ENCODE measurements at places on chromosomes 16 and 17. TPM values are rescaled to one million over a fixed set of nuclear protein-coding genes. Genes with fewer than 3 reads are reported as not detected.

GRCh38 chr16:27242868-27243590 lies 25.5 kb downstream of the NSMCE1 start:
- peaks cover 46% of the 10 kb centered on the region for H3K4me1 ChIP-seq
- peak overlapping the region; percentile 33 for H3K27ac ChIP-seq

DNA sequence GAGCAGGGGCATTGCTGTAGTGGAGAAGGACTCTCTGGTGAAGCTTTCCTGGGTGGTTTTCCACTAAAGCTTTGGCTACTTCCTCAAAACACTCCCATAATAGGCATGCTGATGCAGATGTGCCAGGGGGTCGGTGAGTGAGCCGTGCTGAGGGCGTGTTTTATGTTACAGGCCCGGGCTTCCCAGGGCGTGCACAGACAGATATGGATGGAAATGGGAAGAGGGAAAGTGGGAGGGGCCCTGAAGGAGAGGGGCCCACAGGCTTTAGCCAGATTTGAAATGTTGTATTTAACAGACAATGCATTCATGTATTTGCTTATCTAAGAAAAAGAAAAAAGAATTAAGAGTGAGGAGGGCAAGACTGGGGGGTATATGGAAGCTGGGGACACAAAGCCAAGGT lies 56.3 kb downstream of the IL21R start:
- no peak overlapping the region for H3K27ac ChIP-seq
- no peak for DNase-seq
- no peak overlapping the region for H3K4me3 ChIP-seq
- H3K36me3 ChIP-seq: peaks cover 20% of the 10 kb centered on the region
- H3K27me3 ChIP-seq: peaks cover 16% of the 10 kb centered on the region

TIMP2 gene
- 0.55 TPM for total RNA-seq

- no peak overlapping the region for H3K4me3 ChIP-seq
- H3K27me3 ChIP-seq: no peaks in the 10 kb centered on the region
- H3K4me1 ChIP-seq: peaks cover 19% of the 10 kb centered on the region
- no peaks in the 10 kb centered on the region for H3K36me3 ChIP-seq
- no peak for DNase-seq
Measured at GRCh38 chr17:78324391-78325075, 35.3 kb downstream of the SOCS3 start.

DNA sequence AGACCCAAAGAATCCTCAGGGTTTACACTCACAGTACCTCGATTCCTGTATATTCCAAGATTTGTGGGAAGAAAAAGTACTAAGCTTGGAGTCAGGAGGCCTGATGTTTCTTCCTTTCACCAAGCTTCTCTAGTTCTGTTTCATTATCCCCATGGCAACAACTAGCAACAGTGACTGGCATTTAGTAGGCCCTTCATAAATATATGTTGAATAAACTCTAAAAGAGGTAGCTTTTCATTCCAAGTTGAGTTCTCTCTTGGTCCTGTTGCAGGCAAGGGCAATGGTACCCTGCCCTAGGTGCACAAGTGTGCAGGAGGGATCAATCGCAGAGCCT lies 527 bp upstream of the UBE2Z start:
- H3K4me1 ChIP-seq: peaks cover 12% of the 10 kb centered on the region
- H3K36me3 ChIP-seq: peaks cover 33% of the 10 kb centered on the region
- no peak for DNase-seq
- H3K4me3 ChIP-seq: peak overlapping the region; percentile 88
- H3K27ac ChIP-seq: peak overlapping the region; percentile 91
